ENCODE measurements at places on chromosomes 3 and 15. TPM values are rescaled to one million over a fixed set of nuclear protein-coding genes. Genes with fewer than 3 reads are reported as not detected.

TMC3 gene
- not detected for total RNA-seq

RMDN3 gene
- total RNA-seq = 13.5 TPM

NRROS gene
- total RNA-seq = 0.42 TPM

COLQ gene
- total RNA-seq = 0.12 TPM

CACNA1D gene
- total RNA-seq = not detected

MEGF11 gene
- total RNA-seq = not detected

CLDN11 gene
- total RNA-seq = 39.0 TPM

PRICKLE2 gene
- total RNA-seq = 3.2 TPM

CCDC191 gene
- 1.5 TPM for total RNA-seq

GATA2 gene
- total RNA-seq = 36.3 TPM

ITIH1 gene
- not detected for total RNA-seq

Data from M059J (cell line).